Stimulated activated CD4-positive, alpha-beta T cell treated with anti-CD3 and anti-CD28 coated beads, Interleukin-2, amount 100 ng/mL, for 24 hours (primary cell): ENCODE measurements at places on chromosomes 12 and 14.

DNA sequence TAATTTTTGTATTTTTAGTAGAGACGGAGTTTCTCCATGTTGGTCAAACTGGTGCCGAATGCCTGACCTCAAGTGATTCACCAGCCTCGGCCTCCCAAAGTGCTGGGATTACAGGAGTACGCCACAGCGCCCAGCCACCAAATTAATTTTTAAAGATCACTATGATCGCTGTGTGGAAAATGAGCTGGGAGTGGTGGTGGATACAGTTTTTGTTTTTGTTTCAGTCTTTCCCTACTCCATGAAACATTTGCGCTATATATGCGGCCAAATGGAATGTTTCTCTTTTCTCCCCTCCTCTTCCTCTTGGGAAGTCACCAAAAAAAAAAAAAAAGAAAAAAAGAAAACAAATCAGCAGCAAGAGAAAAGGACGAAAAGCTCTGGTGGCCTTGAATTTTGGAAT is 20.8 kb upstream of the P2RX4 start:
- no peak for DNase-seq

DNA sequence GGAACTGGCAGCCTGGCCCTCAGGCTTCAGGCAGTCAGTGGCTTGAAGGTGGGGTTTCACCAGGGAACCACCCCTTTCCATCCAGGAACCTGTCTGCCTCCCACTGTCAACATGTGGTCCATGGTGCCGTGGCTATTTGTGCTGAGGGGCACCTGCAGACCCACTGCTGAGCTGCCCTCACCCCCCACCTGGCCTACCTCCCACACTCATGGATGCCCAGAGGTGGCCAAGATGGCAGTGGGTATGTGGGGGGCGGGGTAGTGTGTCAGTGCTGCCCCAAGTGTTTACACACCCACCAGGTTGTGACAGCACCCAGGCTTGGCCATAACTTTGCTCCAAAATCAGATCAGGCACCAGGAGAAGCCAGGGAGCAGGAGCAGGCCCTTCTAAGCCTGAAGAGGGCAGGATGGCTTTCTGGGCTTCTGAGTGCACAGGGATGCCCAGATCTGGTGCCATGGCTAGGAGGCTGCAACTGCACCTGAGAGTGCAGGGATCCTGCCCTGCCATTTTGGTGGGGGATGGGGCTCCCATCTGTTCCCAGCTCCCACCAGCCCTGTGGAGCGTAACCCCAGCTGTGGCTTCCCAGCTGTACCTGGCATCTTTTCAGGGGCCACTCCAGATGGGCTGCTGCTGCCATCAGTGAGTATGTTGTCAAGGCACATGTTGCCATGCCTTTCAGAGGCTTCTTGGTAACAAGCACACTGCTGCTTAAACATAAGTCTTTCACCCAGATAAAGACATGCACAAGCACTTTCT is 263.9 kb downstream of the LRIG3 start:
- DNase-seq = no peak

DNA sequence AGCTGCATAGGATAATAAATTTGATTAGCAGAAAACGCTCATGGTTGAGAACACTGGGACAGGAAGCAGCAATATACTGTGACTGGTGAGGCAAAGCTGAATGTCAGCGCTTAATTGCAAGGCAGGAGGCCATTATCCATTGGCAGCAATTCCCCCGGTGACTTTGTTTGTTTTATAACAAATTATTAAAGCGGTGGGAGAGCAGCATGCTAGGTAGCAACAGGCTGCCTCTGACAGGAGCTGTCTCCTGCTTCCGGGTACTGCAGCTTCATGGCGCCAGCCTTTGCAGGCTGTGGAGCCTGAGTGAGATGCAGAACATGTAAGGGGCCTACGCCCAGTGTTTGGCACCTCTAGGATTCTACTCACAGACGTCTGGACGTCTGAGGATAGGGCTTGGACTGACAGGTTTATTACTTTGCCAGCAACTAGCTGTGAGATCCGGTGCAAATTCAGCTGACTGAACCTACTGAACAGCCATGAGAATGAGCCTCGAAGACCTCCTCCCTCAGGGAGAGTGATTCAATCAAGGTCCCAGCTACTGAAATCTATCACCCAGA is 82.1 kb upstream of the SSTR1 start:
- DNase-seq = no peak

GRCh38 chr14:104557086-104557485 is 22.5 kb upstream of the C14orf180 start:
- DNase-seq = no peak

GRCh38 chr12:116727261-116727660 is 10.6 kb downstream of the SPRING1 start:
- DNase-seq = no peak

DNA sequence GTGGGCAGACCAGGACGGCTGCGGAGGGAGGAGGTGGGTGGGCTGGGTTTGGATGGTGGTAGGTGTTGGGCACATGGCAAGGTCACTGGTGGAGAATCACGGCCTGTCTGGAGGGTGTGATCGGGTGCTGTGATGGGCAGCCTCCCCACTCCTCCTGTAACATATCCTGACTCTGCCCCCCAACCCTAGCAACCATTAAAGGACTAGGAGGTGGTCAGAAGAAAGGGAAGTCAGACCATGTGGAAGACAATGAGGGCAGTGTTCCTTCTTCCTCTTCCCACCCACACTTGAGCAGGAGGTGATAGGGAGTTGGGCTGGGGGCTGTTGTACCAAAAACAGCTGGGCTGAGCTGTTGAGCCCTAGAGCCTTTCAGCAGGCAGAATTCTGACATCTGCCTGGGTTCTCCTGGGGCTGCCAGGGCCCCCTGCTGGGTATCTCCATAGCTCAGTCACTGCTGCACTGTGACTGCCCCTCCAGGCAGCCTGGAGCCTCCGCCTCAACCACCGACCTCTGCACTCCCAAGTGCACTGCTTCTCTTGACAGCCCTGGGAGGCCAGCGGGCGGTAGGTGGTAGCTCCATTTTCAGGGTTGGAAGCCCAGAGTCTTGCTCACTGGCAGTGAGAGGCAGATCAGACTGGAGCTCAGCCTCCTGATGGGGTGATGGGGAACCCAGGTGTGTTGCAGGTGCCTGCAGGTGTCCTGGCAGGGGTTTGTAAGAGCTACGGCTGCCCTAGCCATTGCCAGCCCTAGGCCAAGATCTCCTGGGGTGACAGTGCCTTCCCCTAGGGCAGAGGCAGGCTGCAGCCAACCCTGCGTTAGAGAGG is 15.4 kb downstream of the VASH1 start:
- DNase-seq = no peak

- no peak for DNase-seq
Observed at GRCh38 chr14:91830777-91831176, 36.6 kb downstream of the TC2N start.

- no peak for DNase-seq
Observed at GRCh38 chr12:40170593-40170992, 54.2 kb upstream of the LRRK2 start.

DNA sequence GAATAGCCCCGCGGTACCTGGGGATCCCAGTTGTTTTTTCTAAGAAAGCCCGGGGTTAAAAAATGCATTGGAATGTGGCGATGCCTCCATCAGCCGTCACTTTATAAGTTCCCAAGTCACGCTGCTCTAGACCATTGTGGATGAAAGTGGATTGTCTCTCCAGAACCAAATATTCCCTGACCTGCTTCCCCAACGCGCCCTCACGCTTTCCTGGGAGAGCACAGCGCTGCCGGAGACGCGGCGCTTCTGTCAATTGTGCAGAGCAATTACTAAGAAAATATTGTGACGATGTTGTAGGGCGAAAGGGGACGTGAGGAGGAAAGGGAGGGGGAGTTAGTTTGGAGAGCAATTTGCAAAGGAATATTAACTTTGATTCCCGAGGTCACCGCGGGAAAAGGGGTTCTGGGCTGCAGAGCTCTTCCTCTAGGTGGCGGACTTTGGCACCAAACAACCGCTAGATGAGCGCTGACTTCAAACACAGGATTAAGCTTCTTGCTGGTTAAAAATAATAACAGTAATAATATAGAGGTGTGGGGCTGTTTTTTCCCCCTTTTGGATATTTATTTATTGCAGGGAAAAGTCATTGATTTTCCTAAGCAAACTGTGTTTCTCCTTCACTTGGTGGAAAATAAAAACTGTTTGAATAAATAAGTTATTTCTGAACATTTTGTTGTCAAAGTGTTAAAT is 9.6 kb upstream of the FOXG1 start:
- no peak for DNase-seq

DNA sequence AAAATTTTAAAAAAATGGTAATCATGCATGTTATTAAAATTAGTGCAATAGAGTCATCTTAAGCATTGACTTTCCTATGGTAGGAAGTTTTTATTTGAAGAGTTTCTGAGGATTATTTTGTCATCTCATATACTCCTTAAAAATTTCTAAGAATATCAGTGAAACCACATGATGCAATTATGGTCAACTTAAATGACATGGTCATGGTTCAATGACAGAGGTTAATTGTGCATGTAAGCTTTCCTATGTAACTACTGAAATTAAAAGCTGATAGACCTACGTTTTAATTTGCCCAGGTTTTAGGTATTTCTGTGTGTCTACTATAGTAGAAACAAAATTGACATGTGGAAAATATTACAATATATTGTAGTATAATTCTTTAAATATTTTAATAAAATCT is 21.0 kb upstream of the LMO3 start:
- DNase-seq = no peak

DNA sequence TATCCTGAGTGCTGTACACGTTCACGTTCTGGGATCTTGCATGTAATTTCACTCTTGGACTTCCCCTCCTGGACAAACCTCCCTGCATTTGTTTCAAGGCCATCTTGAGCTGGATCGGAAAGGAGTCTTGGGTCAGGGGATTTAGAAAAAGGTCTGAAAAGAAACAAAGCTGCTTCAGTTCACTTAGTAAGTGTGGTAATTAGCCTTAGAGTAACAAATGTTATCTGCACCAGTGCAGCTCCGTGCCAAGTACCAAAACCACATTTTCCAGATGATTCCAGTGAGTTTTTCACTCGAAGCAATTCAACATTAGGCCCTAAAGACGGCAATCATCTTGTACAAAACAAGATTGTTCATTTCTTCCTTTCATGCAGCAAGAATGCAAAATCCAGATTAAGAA is 39.4 kb upstream of the ATXN2 start:
- DNase-seq = no peak

GRCh38 chr14:59435987-59436386 is 29.2 kb downstream of the GPR135 start:
- DNase-seq = no peak

DNA sequence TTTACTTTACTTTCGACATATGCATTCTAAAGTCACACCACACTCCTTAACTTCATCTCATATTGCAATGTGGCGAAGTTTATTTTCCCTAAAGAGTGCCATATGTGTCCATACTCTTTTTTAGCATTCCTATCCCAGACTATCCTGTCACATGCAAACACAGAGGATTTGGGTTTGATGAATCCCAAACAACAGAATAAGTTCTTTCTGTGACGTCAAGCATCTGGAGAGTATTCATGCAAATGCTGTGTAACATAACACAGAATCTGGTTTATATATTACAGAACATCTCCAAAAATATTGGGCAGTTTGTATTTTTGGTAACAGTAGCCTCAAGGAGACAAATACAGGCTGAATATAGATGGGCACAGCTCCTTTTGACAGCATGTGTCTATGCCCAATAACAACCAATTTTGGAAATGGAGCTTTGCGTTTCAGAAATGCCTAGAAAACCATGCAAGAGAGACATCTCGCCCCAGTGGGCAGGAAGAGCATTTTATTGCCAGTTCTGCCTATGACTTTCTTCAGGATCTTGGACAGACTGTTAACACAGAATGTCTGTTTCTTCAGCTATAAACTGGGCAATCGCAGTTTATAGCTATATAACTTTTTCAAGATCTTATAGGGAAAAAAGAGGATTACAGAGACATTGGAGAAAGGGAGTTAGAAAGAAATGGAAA is 190.8 kb downstream of the ADAMTS20 start:
- DNase-seq = no peak

GRCh38 chr12:102513272-102513671 is 32.9 kb upstream of the IGF1 start:
- DNase-seq = no peak

DNA sequence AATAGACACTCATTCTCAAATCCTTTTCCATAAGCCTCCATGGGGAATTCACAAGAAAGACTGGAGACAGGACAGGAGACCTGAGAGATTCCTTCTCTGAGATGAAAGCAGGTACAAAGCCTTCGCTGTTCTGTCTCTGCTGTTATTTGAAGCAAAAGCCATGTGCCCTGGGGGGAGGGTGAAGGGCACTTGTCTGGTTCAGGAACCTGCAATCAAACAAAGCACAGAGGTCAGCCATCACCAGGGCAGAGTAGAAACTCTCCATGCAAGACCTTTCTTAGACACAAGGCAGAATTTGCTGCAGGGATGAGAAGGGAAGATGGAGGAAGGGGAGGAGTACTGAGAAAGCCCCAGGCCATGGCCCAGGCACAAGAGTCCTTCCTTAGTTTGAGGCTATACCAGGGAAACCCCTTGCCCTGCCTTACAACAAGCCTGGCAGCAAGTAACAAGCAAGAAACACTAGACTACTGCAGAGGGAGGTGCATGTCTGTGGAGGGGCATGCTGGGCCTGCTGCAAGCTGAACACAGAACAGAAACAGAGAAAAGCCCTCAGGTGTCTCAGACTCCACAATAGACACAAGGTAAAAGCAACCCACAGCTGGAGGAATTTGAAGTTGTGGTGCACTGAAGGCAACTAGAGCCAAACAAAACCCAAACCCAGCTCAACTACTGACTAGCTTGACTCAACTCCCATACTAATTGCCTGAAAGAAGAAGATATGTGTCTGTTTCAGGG is 7.8 kb upstream of the ART4 start:
- no peak for DNase-seq

DNA sequence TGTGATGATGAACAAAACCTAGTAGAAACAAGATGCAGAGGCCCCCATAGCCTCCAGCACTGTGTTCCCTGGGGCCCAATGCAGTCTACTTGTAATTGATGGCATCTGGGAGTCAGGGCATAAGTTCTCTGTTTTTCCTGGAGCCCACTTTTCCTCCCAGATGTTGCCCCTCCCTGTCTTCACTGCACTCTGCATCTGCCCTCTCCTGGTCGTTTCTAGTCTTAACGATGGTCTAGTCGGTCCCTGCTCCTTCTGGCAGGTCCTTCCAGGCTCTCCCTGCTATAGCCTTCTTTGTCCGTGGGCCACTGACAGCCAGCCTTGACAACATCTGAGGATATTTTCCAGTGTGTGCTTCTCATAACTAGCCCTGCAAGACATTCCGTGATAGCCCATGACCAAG is 208.3 kb downstream of the GXYLT1 start:
- no peak for DNase-seq

- no peak for DNase-seq
Observed at GRCh38 chr14:43877351-43877960, 629.6 kb downstream of the FSCB start.

- no peak for DNase-seq
Observed at GRCh38 chr14:77099425-77100167, 1.5 kb downstream of the CIPC start.

DNA sequence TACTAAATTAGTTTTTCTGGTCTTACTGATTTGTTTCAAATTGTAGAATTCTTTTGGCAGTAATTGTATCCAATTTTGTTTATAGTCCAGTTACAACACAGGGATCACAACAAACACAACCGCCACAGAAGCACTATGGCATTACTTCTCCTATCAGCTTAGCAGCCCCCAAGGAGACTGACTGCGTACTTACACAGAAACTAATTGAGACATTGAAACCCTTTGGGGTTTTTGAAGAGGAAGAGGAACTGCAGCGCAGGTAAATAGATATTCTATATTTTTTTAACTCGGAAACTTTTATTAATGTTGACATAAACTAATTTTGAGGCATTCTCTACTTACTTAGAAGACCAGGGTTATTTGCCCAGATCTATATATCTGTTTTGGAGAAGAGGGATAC is 17.8 kb downstream of the PAPOLA start:
- DNase-seq = no peak

- no peak for DNase-seq
Observed at GRCh38 chr12:49024543-49024942, 6.0 kb upstream of the PRKAG1 start.

- no peak for DNase-seq
Observed at GRCh38 chr14:103533999-103534575, 5.1 kb downstream of the TRMT61A start.
